ENCODE measurements at places on chromosomes 6 and 20. TPM values are rescaled to one million over a fixed set of nuclear protein-coding genes. Genes with fewer than 3 reads are reported as not detected.

HUS1B gene
- total RNA-seq, result 0.78 TPM

SRMS gene
- not detected for total RNA-seq

KCNG1 gene
- 0.30 TPM for total RNA-seq

HRH3 gene
- not detected for total RNA-seq

LPA gene
- total RNA-seq, result not detected

TLDC2 gene
- not detected for total RNA-seq

SEMG1 gene
- not detected for total RNA-seq

GPSM3 gene
- 289 TPM for total RNA-seq

GHRH gene
- not detected for total RNA-seq

FNDC1 gene
- total RNA-seq, result not detected

OPRL1 gene
- total RNA-seq, result 1.6 TPM

LEMD2 gene
- 76.1 TPM for total RNA-seq

DNA sequence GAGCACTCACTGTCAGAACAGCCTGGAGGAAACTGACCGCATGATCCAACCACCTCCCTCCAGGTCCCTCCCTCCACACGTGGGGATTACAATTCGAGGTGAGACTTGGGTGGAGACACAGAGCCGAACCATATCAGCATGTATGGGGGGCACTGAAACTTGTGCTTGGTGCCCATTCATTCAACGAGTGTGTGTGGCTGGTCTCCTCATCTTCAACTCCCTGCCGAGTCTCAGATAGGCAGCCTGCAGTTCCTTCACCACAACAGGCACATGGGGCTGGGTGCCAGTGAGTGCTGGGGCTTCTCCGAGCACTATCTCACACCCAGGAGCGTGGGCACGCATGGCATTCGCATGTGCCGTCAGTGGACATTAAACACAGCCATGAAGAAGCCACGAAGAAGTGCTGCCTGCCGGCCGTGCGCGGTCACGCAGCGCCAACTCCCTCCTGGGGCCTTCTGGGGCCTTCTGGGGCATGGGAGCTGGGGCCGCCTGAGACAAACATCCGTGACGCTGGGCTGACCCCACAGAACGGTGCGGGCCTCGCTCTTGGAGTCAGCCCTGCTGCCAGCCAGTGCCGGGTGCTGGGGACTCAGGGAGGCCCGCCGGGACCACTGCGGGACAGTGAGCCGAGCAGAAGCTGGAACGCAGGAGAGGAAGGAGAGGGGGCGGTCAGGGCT is 714 bp upstream of the RTEL1 start:
- DNase-seq, result no peak
- peak overlapping the region; percentile 85 for H3K27ac ChIP-seq
- peaks cover 38% of the 10 kb centered on the region for H3K4me1 ChIP-seq

DNA sequence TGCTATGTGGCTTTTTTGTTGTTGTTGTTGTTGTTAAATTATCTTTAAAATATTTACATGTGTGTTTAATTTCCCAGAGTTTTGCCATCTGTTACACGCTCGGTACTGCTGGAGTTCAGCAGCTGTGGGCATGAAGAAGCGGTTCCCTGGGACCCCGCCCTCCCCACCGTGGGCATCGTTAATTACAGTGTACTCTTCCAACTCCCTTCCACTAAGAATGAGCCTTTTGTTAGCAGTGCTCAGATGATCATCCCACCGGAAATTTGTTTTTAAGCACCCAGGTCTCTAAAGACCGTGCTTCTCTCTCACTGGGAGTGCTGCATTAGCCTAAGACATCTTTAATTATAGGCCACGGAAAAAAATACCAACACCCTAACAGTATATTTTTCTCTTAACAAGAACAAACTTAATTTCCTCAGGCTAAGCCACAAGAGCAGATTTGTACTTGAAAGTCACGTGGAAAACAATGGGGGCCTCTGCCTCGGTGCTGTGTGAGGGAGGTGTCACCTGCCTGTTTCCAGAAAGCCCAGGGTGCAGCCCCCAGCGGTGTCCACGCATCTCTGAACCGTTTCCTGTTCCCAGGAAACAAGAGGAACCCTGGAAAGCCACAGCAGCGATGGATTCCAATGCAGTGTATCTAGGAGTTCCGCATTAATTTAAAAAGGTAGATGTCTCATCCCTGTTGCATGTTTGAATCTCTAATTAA is 113.3 kb upstream of the FRMD1 start:
- H3K4me3 ChIP-seq, result no peak overlapping the region
- H3K36me3 ChIP-seq, result no peaks in the 10 kb centered on the region
- DNase-seq, result peak; percentile 11
- no peaks in the 10 kb centered on the region for H3K27me3 ChIP-seq
- H3K4me1 ChIP-seq, result no peaks in the 10 kb centered on the region
- H3K27ac ChIP-seq, result no peak overlapping the region

GRCh38 chr20:23612396-23612795 is 6.7 kb upstream of the CST9 start:
- no peak overlapping the region for H3K27ac ChIP-seq
- H3K4me3 ChIP-seq, result no peak overlapping the region
- H3K36me3 ChIP-seq, result no peaks in the 10 kb centered on the region
- no peak for DNase-seq
- no peaks in the 10 kb centered on the region for H3K4me1 ChIP-seq

GRCh38 chr6:135109761-135110160 is 55.1 kb upstream of the HBS1L start:
- DNase-seq, result no peak
- H3K4me1 ChIP-seq, result peaks cover 35% of the 10 kb centered on the region
- H3K36me3 ChIP-seq, result peaks cover 18% of the 10 kb centered on the region
- H3K4me3 ChIP-seq, result no peak overlapping the region
- H3K27ac ChIP-seq, result no peak overlapping the region
- H3K27me3 ChIP-seq, result no peaks in the 10 kb centered on the region

- H3K4me3 ChIP-seq, result no peak overlapping the region
- no peaks in the 10 kb centered on the region for H3K27me3 ChIP-seq
- no peak overlapping the region for H3K27ac ChIP-seq
- peaks cover 53% of the 10 kb centered on the region for H3K4me1 ChIP-seq
Measured at GRCh38 chr20:5945963-5946362, 4.4 kb downstream of the TRMT6 start.

GRCh38 chr6:72844614-72845013 is 222.8 kb downstream of the KCNQ5 start:
- no peak overlapping the region for H3K27ac ChIP-seq
- H3K27me3 ChIP-seq, result no peaks in the 10 kb centered on the region
- no peaks in the 10 kb centered on the region for H3K36me3 ChIP-seq

DNA sequence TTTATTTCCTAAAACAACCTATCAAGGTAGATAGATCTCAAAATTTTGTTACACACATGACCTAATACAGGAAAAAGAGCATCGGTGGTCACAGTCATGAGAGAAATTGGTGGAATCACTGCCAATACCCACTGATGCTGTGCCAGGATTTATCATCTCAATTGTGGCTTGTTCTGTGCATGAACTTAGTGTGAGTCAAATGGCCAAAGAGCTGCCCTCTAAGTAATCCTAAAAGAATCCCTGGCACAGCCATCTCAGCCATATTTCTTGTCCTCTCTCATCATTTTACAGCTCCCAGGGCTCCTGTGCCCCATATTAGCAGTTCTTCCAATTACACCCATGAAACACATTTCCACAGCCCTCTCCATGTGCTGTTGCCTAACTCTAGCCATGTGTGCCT is 6.1 kb downstream of the GSTA5 start:
- H3K36me3 ChIP-seq, result no peaks in the 10 kb centered on the region
- no peaks in the 10 kb centered on the region for H3K4me1 ChIP-seq
- DNase-seq, result no peak
- peaks cover 35% of the 10 kb centered on the region for H3K27me3 ChIP-seq
- H3K4me3 ChIP-seq, result no peak overlapping the region

GRCh38 chr20:59584278-59584925 is 19.9 kb upstream of the PHACTR3 start:
- no peak for DNase-seq
- H3K27ac ChIP-seq, result no peak overlapping the region
- H3K27me3 ChIP-seq, result peaks cover 8% of the 10 kb centered on the region
- H3K4me1 ChIP-seq, result peaks cover 9% of the 10 kb centered on the region
- no peak overlapping the region for H3K4me3 ChIP-seq
- no peaks in the 10 kb centered on the region for H3K36me3 ChIP-seq

GRCh38 chr6:30686009-30686907 is at the start of gene PPP1R18:
Gene PPP1R18 (minus strand): TSS chr6:30686645. CDS start chr6:30686018, 627 bp downstream.
- peaks cover 37% of the 10 kb centered on the region for H3K4me1 ChIP-seq
- H3K27ac ChIP-seq, result peak within 1 kb of the TSS; percentile 94
- peak; percentile 87 for DNase-seq
- H3K4me3 ChIP-seq, result peak within 1 kb of the TSS; percentile 93

DNA sequence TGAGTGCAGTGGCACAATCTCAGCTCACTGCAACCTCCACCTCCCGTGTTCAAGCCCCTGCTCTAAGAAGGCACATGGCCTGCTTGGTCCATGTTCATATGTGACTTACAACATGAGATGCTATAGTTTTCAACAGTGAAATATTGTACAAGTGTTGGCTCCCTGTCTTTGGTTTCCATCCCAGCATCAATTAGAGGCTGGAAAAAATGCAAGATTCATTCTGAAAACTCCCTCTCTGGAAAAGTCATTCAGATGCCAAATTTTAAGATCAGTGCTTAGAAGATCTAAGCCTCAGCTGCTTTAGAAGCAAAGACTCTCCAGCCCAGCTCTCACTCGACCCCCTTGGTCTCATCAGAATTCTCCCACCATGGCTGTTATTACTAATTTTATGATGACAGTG is 398.9 kb downstream of the KIF16B start:
- no peak overlapping the region for H3K4me3 ChIP-seq
- H3K4me1 ChIP-seq, result no peaks in the 10 kb centered on the region
- H3K36me3 ChIP-seq, result no peaks in the 10 kb centered on the region
- no peak for DNase-seq
- H3K27ac ChIP-seq, result no peak overlapping the region

DNA sequence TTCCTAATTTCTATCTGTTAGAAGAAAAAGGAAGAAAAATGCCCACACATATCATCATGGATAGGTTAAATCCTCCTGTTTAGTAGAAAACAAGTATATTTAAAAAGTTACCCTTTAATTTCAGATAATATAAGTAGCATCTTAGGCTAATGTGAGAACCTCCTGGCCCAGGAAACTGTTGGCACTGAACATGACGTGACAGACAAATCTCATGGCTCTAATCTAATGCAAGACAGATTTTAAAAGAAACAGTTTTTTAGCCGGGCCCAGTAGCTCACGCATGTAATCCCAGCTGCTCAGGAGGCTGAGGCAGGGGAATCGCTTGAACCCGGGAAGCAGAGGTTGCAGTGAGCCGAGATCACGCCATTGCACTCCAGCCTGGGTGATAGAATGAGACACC is 22.9 kb downstream of the CYP39A1 start:
- no peaks in the 10 kb centered on the region for H3K36me3 ChIP-seq
- peaks cover 3% of the 10 kb centered on the region for H3K4me1 ChIP-seq
- no peak for DNase-seq
- no peak overlapping the region for H3K4me3 ChIP-seq

DNA sequence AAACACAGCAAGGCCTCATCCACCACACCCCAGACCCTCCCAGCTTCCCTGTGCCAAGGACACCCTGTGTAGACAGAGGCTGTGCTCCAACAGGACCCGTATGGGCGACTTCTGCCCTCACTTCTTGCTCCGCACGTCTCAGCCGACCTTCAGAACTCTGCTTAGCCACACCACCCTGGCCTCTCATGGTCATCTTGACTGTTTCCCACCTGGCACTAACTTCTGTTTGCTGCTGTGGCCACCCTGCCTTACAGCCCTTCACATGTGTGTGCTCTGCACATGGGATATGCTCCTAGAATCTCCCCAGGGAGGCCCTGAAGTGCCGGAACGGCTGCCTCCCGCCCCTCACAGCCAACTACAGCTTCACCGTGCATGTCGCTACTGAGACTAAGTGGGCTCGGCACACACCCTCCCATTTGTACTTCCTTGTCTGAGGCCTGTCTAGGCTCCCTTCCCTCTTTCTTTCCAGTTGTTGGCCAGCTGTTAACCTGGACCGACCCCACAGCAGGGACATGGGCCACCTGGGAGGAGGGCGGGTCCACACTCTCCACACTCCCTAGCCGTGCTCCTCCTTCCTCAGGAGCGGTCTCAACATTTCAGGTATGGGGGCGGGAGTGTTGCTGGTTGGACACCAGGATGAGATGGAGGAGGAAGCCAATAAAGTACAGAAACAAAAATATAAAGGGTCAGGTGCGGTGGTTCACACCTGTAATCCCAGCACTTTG is 69.6 kb downstream of the PYGB start:
- DNase-seq, result no peak
- no peak overlapping the region for H3K4me3 ChIP-seq
- H3K27me3 ChIP-seq, result no peaks in the 10 kb centered on the region
- peaks cover 2% of the 10 kb centered on the region for H3K36me3 ChIP-seq
- peak overlapping the region; percentile 6 for H3K27ac ChIP-seq

DNA sequence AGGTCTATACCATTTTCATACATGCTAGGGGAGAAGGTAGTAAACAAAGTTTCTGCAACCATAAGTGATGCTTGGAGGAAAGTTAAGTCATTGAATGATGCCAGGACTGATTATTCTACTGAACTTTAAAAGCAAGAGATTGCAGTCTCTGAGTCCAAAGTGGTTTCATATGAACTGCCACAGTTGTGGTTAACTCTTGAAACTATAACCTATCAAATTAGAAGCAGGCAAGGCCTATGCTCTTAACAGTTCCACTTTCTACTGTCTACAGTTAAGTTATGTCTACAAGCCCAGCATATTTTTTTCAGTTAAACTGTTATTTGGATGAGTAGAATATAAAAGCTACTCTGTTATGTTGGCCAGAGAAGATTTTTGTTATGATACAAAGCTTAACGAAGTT is 326.5 kb upstream of the RUNX2 start:
- H3K4me3 ChIP-seq, result no peak overlapping the region
- H3K4me1 ChIP-seq, result peaks cover 31% of the 10 kb centered on the region
- no peak for DNase-seq
- peaks cover 9% of the 10 kb centered on the region for H3K36me3 ChIP-seq
- H3K27ac ChIP-seq, result peak overlapping the region; percentile 79

DNA sequence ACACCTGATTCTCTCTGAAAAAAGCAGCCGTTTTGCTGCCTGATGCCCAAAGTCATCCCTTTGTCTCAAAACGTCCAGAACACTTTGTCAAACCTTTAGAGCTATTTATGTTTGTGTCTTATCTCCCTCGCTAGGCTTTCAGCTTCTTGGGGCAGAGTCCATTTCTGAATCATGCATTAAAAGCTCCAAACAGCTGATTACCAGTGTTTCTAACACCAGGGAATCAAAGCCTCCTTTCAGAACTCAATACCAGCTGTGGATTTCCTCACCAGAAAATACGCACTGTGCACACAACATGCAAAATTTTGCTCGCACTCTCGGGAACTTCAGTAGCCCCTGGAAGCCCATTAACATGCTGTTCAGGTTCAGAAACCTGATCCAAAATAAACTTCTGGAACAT is 333.3 kb downstream of the HACE1 start:
- no peak overlapping the region for H3K4me3 ChIP-seq
- H3K36me3 ChIP-seq, result no peaks in the 10 kb centered on the region
- peaks cover 7% of the 10 kb centered on the region for H3K27me3 ChIP-seq
- H3K4me1 ChIP-seq, result no peaks in the 10 kb centered on the region

DNA sequence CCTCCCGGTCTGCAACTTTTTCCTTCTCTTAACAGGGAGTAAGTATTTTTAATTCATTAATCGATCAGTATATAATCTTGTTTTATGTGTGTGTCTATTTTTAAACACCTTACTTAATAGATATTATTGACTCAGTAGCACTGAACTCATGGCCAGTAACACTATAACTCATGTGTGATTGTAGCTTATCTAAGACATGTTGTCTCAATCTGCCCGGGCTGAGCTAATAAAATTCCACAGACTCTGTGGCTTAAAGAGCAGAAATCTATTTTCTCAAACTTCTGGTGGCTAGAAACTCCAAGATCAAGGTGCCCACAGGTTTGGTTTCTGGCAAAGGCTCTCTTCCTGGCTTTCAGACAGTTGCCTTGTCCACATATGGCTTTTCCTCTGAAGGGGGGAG is 68.8 kb upstream of the TNFAIP3 start:
- H3K4me1 ChIP-seq, result peaks cover 58% of the 10 kb centered on the region
- H3K4me3 ChIP-seq, result no peak overlapping the region
- no peak for DNase-seq
- H3K27me3 ChIP-seq, result no peaks in the 10 kb centered on the region
- H3K36me3 ChIP-seq, result no peaks in the 10 kb centered on the region
- no peak overlapping the region for H3K27ac ChIP-seq
